ENCODE measurements at places on chromosomes 5 and 9. TPM values are rescaled to one million over a fixed set of nuclear protein-coding genes. Genes with fewer than 3 reads are reported as not detected.
A peak's percentile ranks its signal among the peaks of the same experiment; 100 is the strongest.

GRCh38 chr9:112443200-112443599, 43.4 kb upstream of the KIAA1958 start:
- DNase-seq: no peak
- H3K27ac ChIP-seq: no peak overlapping the region

- peaks cover 2% of the 10 kb centered on the region for H3K4me1 ChIP-seq
- no peak overlapping the region for H3K4me3 ChIP-seq
- H3K27ac ChIP-seq: no peak overlapping the region
- no peaks in the 10 kb centered on the region for H3K27me3 ChIP-seq
- no peaks in the 10 kb centered on the region for H3K36me3 ChIP-seq
Measured at GRCh38 chr5:180472269-180472668, 21.9 kb upstream of the CNOT6 start.

DNA sequence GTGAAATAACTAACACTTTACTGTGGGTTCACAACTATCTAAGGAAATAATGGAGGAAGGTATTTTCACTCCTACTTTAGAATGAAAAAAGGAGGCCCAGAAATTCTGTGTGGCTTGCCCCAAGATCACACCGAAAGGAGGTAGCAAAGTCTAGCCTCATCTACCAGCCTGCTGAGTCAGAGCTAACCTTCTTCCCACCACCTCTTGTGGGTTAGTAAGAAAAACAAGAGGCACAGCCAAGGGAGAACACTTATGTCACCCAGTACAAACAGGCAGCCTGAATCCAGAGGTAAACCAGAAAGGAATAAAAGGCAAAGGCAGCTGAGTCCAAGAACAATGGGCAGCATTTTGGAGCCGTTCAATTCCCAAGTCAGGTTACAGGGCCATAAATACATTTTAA, 91.9 kb upstream of the RASEF start:
- H3K36me3 ChIP-seq: no peaks in the 10 kb centered on the region
- no peak overlapping the region for H3K27ac ChIP-seq
- H3K4me3 ChIP-seq: no peak overlapping the region
- H3K27me3 ChIP-seq: no peaks in the 10 kb centered on the region
- no peaks in the 10 kb centered on the region for H3K4me1 ChIP-seq

DNA sequence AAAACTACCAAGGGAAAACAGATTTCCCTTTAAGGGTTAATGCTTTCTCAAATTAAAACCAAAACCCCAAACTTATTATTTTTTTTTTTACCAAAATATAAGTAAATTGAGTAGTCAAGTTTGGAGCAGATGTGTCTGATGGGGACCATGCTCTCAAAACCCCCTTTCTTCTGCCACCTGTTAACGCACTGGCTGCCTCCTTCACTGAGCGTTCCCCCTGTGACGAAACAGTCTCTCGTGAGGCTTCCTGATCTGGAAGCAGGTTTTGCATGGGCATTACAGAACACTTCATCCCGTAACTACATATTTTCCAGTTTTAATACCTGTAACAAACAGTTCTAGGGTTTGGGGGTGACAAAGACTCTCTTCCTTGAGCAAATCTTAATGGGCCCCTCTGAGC, 59.4 kb downstream of the ANKH start:
- no peak for DNase-seq
- no peak overlapping the region for H3K4me3 ChIP-seq
- no peaks in the 10 kb centered on the region for H3K27me3 ChIP-seq

DNA sequence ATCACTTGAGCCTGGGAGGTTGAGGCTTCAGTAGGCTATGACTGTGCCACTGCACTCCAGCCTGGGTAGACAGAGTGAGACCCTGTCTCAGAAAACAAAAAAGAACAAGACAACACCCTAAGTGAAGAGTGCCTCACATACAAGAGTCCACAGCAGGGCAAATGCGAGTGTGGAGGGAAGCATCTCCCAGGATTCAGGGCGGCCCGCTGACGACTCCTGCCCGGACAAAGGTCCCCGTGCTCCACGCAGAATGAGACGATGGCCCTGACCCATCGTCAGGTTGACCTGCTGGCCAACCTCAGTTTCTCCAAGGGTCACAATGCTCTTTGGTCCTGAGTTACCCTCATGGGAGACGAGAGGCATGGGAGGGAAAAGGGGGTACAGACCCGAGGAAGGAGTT, 18.3 kb downstream of the MRNIP start:
- H3K4me3 ChIP-seq: no peak overlapping the region
- peaks cover 28% of the 10 kb centered on the region for H3K36me3 ChIP-seq
- H3K4me1 ChIP-seq: no peaks in the 10 kb centered on the region
- H3K27me3 ChIP-seq: no peaks in the 10 kb centered on the region

DNA sequence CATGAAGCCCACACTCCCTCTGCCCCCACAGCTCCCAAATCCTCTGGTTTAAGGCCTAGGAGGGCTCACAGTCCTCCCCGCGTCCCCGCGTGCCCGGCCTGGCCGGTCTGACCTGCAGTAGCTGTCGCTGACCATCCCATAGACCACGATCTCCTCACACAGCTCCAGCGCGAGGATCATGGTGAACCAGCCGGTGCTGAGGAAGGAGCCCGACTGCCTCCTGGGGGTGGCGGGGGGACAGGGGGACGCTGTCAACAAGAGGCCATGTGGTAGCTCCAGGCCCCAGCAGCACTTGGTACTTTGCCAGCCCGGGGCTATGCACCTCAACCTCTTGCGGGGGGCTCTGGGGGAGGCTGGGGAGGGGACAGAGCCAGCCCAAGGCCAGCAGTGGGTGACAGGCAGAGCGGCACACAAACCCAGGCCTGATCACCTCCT, 7.0 kb downstream of the ST6GALNAC4 start:
- H3K27me3 ChIP-seq: no peaks in the 10 kb centered on the region
- DNase-seq: no peak
- no peak overlapping the region for H3K4me3 ChIP-seq
- H3K27ac ChIP-seq: no peak overlapping the region
- H3K4me1 ChIP-seq: peaks cover 14% of the 10 kb centered on the region

DNA sequence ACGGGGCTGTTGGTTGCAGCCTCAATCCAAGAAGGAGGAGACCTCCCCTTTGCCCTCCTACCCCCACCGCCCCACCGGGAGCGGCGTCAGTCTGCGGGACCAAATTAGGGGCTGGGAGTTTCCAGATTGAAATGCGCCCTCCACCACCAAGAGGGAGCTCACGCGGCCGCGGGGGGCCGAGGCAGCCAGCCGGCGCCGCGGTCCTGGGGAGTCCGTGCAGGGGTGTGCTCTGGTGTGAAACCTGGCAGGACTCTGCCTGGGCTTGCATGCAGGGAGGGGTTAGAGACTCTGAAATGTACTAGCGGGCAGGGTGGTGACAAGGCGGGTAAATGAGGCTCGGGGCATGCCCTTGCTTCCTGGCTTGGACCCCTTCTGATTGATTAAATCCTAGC, 989 bp upstream of the FBN2 start:
- no peaks in the 10 kb centered on the region for H3K36me3 ChIP-seq
- no peak overlapping the region for H3K4me3 ChIP-seq
- no peak overlapping the region for H3K27ac ChIP-seq
- no peaks in the 10 kb centered on the region for H3K27me3 ChIP-seq

DNA sequence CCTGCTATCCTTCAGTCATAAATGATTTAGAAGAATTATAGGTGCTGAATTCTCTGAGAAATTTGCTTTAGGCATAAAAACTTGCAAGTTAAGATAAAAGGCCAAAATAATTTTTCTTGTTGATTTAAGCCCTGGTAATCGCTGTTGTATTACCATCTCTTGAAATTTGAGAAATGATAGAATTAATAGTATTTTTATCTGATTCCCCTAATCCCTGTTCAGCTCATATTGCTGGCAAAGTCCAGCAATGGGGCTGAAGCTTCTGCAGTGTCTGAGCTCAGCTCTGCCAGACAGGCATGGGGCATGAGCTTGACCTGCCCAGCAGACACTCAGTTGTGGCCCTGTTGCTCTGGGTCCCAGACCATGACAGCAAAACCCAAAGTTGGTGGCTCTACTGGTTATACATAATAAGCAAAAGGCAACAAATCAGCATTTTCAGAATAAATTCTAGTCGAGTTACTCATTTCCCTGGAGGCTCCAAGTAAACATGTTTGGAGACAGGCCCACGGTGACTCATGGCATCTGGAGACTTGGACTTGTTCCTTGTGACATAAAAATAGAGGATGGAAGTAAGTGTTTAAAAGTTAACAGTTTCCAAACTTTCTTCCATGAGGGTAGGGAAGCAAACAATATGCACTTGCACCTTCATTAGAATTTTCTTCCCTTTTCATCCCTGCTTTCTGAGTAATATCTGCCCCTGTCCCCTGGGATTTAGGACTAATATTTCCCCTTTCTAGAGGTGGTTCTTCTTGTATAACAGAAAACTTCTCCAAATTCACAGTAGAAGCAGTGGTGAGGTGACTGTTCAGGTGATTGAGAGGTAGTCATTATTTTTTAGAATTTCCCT, 60.2 kb upstream of the SLC2A8 start:
- no peaks in the 10 kb centered on the region for H3K27me3 ChIP-seq
- DNase-seq: peak; percentile 69
- H3K36me3 ChIP-seq: no peaks in the 10 kb centered on the region
- no peak overlapping the region for H3K4me3 ChIP-seq

DNA sequence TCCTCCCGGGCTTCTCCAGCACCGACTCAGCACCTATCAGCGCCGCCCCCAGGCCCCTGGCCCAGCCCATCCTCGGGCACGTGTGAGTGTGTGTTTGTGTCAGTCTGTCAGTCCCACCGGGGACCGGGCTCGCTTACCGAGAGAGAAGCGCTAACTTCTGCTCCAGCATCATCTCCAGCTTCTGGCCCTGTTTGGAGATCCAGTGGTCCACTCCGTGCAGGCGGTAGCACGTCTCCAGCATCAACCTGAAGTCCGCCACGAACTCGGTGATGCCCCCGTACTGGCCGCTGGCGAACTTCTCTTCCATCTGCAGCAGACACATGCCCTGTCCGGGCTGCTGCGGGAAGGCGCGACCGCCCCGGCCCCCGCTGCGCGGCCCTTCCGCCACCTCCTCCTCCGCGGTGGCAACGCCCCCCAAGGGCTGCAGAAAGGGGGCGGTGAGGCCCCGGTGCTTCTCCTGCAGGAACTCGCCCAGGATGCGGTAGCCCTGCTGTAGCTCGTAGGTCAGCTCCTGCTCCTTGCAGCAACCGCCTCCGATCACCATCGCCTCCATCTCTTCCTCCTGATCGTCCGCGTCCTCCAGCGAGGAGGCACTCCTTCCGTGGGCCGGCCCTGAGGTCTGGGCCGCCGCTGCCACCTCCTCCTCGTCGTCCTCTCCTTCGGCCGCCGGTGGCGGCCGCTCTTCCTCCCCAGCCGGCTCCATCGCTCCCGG, 8.2 kb downstream of the RANBP6 start:
- H3K27ac ChIP-seq: peak overlapping the region; percentile 85
- H3K4me3 ChIP-seq: peak overlapping the region; percentile 70
- peak; percentile 72 for DNase-seq
- no peaks in the 10 kb centered on the region for H3K27me3 ChIP-seq
- no peaks in the 10 kb centered on the region for H3K36me3 ChIP-seq
- H3K4me1 ChIP-seq: peaks cover 17% of the 10 kb centered on the region

GRCh38 chr5:136164226-136164625, 28.7 kb downstream of the SMIM32 start:
- H3K4me1 ChIP-seq: no peaks in the 10 kb centered on the region
- H3K27ac ChIP-seq: no peak overlapping the region
- no peak overlapping the region for H3K4me3 ChIP-seq
- H3K27me3 ChIP-seq: no peaks in the 10 kb centered on the region

- H3K4me1 ChIP-seq: no peaks in the 10 kb centered on the region
- H3K36me3 ChIP-seq: no peaks in the 10 kb centered on the region
- no peak for DNase-seq
- no peak overlapping the region for H3K4me3 ChIP-seq
- H3K27me3 ChIP-seq: no peaks in the 10 kb centered on the region
- no peak overlapping the region for H3K27ac ChIP-seq
Measured at GRCh38 chr5:151522226-151522625, 68.9 kb downstream of the FAT2 start.

The C9orf152 gene
- not detected for total RNA-seq

GRCh38 chr5:36395260-36395659, 93.6 kb upstream of the RANBP3L start:
- no peak overlapping the region for H3K27ac ChIP-seq
- H3K4me1 ChIP-seq: no peaks in the 10 kb centered on the region
- DNase-seq: no peak
- no peak overlapping the region for H3K4me3 ChIP-seq
- H3K27me3 ChIP-seq: no peaks in the 10 kb centered on the region

The IL33 gene
- total RNA-seq: not detected

The DAB2IP gene
- 31.0 TPM for total RNA-seq

DNA sequence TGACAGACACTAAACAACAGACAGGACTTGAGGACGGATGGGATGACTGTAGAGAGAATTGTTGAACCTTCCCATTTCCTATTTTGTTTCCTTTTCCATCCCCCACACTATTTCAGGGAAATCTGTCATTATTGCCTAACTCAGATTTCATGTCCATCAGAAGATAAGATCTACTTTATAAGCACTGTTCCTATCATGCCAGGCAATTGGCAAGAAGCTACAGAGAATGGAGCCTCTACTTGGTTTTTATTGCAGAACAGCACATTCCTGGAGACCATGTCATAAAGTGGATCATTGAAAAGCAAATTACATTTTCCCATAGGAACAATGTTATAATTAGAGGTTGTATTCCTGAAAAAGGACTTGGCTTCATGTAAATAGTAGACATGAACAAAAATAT, 173.7 kb upstream of the KIF2A start:
- DNase-seq: no peak
- no peak overlapping the region for H3K27ac ChIP-seq
- no peaks in the 10 kb centered on the region for H3K36me3 ChIP-seq
- H3K4me3 ChIP-seq: no peak overlapping the region
- no peaks in the 10 kb centered on the region for H3K4me1 ChIP-seq

GRCh38 chr5:177384134-177384533, at the start of gene SLC34A1:
Gene SLC34A1 (plus strand): TSS chr5:177384434. CDS start chr5:177385742, 1,308 bp downstream.
- H3K27me3 ChIP-seq: no peaks in the 10 kb centered on the region
- no peak within 1 kb of the TSS for H3K27ac ChIP-seq
- peaks cover 14% of the 10 kb centered on the region for H3K4me1 ChIP-seq
- H3K4me3 ChIP-seq: no peak within 1 kb of the TSS
- DNase-seq: no peak

DNA sequence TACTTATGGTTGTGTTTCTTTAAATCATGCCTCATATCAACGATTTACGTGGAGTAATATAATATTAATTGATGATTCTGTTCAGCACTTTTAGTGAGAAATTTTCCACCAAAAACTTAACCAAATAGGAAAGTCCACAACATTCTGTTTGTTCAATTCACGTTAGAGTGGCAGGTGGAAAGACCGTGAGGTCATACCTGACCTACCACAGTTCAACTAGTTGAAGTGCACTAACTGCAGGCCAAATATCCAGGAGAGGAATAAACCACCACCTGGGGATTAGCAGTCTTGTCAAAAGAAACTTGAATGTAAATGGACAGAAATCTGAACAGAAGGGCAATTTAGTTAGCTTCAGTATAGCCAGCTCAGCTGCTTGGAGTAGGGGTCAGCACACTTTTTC, 577.7 kb downstream of the KIF4B start:
- H3K36me3 ChIP-seq: no peaks in the 10 kb centered on the region
- DNase-seq: no peak
- no peaks in the 10 kb centered on the region for H3K4me1 ChIP-seq
- no peak overlapping the region for H3K27ac ChIP-seq
- no peak overlapping the region for H3K4me3 ChIP-seq
- no peaks in the 10 kb centered on the region for H3K27me3 ChIP-seq

The TAF11L10 gene
- not detected for total RNA-seq

The PCDHA7 gene
- not detected for total RNA-seq

GRCh38 chr9:133099726-133100505, 21.1 kb downstream of the RALGDS start:
- no peaks in the 10 kb centered on the region for H3K27me3 ChIP-seq
- H3K4me3 ChIP-seq: no peak overlapping the region
- H3K27ac ChIP-seq: no peak overlapping the region
- no peaks in the 10 kb centered on the region for H3K4me1 ChIP-seq
- no peak for DNase-seq
- peaks cover 23% of the 10 kb centered on the region for H3K36me3 ChIP-seq

The ADAMTS16 gene
- 2.4 TPM for total RNA-seq

- H3K4me3 ChIP-seq: no peak overlapping the region
- H3K4me1 ChIP-seq: no peaks in the 10 kb centered on the region
- no peak overlapping the region for H3K27ac ChIP-seq
- no peak for DNase-seq
Measured at GRCh38 chr5:158754018-158754514, 345.6 kb downstream of the EBF1 start.

Measured in HCT116 (cell line).